Umbilical cord (tissue), 2 donors: ENCODE measurements at places on chromosomes 13 and 19.

GRCh38 chr19:39828015-39828653, 5.8 kb downstream of the DYRK1B start:
- no peak for DNase-seq

- DNase-seq: no peak
Observed at GRCh38 chr13:75137911-75138571, 343.9 kb downstream of the TBC1D4 start.

- DNase-seq: no peak
Observed at GRCh38 chr13:43720780-43721397, 65.9 kb downstream of the ENOX1 start.

- DNase-seq: peak; percentile 35
Observed at GRCh38 chr19:38433268-38433733, at the start of gene RYR1. TSS of gene RYR1 (plus strand) at chr19:38433691. CDS start at chr19:38433830, 139 bp downstream.

GRCh38 chr13:94557684-94558235, 38.2 kb downstream of the TGDS start:
- DNase-seq: no peak

DNA sequence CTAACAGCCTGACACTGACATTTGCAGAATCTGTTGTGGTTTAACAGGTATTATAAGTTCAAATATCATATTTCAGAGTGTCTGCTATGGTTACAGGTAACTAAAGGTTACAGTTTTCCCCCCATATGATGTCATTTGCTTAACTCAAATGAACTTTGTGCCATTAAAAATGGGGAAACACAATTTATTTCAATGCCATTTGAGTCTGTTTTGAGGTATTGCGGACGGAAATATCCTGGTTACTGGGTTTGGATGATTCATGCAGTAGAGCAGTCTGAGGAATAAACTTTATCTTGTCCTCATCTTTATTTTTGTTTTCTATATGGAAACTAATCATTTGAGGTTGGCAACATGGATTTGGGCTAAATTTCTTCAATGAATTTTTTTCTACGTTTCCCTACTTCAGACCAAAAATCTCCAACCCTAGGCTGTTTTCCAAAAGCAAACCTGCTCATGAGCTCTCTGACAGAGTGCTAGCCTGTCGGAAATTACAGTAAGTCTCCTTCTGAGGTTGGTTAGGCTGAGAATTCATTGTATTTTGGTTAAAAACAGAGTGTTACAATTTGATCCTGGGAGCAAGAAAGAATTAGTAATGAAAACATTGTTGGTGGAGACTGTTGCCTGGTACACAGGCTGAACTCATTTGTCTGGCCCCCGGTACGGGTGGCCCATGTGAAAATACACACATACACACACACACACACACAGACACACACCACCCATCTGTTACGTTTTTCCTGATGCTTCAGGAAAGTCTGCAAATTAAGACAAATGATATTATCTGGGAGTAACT, 66.1 kb downstream of the AKAP11 start:
- DNase-seq: no peak

GRCh38 chr19:5298471-5298901, 42.1 kb downstream of the PTPRS start:
- no peak for DNase-seq

- DNase-seq: no peak
Observed at GRCh38 chr19:50659318-50660087, 10.3 kb downstream of the C19orf81 start.

DNA sequence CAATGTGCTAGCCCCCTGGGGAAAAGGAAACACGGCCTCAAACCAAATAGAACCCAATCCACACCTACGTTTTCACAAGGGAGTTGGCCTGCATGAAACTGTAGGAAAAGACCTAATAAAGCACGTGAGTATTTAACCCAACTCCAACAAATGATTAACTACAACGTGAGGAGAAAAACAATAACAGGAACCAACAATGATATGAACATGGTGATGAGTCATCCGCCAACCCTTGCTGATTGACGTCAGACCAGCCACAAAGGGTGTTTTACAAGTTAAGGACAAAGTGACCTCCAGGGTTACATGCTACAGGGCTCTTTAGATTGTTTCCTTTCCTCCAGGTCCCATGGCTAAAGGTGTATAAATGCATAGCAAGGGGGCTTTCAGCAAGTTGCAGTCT, 460.5 kb downstream of the COG6 start:
- no peak for DNase-seq

DNA sequence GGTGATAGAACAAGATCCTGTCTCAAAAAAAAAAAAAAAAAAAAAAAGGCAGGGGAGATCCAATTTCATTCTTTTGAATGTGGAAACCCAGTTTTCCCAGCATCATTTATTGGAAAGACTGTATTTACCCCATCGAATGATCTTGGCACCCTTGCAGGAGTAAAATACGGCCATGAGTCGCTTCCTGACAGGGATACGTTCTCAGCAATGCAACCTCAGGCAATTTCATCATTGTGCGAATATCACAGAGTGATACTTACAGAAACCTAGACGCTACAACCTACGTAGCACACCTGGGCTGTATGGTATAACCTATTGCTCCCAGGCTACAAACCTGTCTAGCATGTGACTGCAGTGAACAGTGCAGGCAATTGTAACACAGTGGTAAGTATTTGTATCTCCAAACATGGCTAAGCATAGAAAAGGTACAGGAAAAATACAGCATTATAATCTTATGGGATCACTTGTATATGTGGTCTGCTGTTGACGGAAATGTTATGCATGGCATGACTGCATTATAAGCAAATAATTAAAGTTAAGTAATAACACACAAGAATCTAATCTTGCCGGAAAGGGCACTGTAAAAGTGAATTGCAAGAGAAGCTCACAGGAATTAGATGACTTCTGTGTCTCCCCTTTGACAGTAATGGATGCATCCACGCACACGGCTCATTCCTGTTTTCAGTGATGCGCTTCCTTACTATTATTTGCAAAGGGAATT, 24.1 kb downstream of the RFX2 start:
- no peak for DNase-seq

GRCh38 chr13:22103046-22104027, 432.5 kb downstream of the FGF9 start:
- DNase-seq: no peak

DNA sequence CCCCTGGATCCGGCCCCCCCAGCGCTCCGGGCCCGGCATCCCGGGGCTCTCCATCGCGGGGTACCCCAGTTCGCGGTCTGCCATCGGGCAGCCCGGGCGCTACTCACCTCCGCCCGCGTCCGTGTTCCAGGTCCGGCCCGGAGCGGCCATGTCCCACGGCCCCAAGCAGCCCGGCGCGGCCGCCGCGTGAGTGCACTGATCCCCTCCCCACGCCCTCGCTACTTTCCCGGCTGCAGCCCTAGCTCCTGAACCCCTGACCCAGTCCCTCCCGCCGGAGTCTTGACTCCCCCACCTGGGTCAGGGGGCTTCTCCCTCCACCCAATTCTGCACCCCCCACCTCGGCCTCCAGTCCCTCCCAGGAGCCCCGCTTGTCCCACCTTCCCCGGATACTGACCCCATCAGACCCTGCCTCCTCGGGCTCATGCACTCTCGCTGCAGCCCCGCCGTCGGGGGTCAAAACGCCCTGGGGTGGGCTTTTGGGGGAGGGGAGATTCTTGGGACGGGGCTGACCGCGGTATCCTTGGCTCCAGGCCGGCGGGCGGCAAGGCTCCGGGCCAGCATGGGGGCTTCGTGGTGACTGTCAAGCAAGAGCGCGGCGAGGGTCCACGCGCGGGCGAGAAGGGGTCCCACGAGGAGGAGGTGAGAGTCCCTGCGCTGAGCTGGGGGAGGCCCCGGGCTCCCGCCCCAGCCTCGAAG, 566 bp downstream of the HMG20B start:
- DNase-seq: peak; percentile 31

DNA sequence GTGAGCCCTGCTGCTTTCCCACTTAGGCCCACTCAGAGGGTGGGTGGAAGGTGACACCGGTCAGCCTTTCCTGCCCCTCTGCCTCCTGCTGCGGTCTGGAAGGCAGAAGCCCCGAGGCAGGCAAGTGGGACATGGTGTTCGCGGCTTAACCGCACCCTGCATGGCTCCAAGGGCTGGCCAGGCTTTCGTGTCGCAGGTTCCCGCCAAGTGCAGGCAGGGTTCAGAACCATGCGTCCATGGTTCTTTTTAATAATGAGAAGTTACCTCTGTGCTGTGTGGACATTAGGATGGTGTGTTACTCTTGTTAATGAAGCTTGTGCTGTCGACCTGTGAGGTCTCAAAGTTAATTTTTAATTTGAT, 986 bp downstream of the DGKH start:
- DNase-seq: no peak

- no peak for DNase-seq
Observed at GRCh38 chr13:36850790-36851438, 31.9 kb downstream of the RFXAP start.

DNA sequence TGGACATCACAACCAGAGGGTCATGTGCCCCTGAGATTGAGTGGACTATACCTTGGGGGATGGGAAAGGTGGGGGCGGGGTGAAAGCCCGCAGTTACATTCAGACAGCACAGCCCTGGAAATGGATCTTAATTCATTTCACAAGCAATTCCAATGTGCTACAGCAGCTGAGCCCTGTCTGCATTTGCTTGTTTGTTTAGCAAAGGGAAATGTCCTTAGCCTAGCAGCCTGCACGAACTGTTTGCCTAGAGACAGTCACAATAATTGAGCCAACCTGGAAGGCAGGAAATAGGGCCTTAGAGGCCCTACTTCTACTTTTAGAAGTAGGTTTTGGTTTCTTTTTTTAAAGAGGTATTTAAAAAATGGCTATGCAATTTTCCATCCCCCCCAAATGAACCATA, 177.3 kb upstream of the KL start:
- no peak for DNase-seq

- DNase-seq: no peak
Observed at GRCh38 chr19:2180881-2181632, 17.3 kb downstream of the DOT1L start.

DNA sequence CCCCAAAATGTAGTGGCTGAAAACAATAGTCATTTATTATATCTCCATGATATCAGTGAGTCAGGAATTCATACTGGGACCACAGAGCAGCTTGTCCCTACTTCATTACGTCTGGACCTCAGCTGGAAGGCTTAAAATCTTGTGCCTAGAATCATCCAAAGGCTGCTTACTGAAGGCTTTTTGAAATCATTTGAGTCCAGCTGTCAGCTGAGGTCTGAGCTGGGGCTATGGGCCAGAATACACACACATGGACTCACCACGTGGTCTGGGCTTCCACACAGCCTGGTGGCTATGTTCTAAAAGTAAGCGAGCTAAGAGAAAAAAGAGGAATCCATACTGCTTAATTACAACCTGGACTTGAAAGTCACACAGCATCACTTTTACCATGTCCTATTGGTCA, 209.2 kb downstream of the KCTD12 start:
- peak; percentile 26 for DNase-seq
